Central memory CD8-positive, alpha-beta T cell (primary cell): ENCODE measurements at places on chromosomes 3 and 15.

DNA sequence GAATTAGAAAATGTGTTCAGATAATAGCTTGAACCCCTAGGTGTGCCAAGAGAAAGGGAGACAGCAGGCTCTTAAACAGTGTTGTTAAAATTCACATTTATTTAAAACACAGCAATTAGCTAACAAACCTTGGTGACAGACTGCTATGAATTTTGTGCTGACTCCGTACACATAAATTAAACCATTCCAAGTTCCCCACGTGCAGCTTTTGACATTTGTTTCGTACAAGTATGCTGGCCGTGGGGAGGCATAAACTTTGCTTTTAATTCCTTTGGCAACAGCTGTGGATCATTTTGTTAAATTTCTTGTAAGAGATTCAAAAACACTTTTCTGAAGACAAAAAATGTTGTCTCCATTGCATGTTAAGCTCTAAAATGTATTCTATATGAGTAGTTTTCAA is 465.3 kb downstream of the FGF12 start:
- DNase-seq = no peak

DNA sequence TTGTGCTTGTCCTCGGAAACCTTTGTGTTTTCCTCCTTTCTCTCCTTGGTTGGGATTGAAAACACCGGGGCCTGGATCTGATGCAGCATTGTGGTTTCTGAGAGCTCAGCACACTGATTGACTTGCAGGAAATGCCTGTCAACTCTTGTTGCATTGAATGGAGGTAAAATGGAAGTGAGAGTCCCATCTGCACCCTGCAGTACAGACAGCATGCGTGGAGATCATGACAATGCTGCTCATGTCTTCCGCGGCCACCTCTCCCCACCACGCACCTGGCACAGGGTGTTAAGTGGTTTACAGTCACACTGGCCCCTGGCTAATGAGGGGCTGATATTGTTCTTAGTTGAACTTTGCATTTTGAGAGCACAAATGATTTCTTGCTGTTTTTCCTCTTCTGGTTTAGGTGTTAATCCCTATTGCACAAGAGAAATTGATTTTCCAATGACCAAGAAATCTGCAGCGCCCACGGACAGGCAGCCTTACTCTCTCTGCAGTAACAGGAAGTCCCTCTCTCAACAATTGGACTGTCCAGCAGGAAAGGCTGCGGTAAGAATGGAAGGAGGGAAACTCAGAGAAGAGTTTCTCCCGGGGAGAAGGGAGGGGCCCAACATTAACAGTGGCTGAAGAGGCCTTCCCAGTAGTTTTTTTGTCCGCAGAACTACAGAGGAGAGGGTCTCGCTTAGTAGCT is 58.5 kb downstream of the STARD5 start:
- DNase-seq = no peak

GRCh38 chr3:151201051-151201730 is 1.8 kb downstream of the GPR171 start:
- DNase-seq = no peak

GRCh38 chr15:37204692-37205091 is 104.3 kb upstream of the MEIS2 start:
- no peak for DNase-seq

- no peak for DNase-seq
These were observed 485.2 kb upstream of the PROK2 start for GRCh38 chr3:72270072-72270681.

- no peak for DNase-seq
These were observed 132.3 kb upstream of the ABHD17C start for GRCh38 chr15:80562846-80563245.

GRCh38 chr3:156729460-156730179 is 55.2 kb downstream of the TIPARP start:
- no peak for DNase-seq

DNA sequence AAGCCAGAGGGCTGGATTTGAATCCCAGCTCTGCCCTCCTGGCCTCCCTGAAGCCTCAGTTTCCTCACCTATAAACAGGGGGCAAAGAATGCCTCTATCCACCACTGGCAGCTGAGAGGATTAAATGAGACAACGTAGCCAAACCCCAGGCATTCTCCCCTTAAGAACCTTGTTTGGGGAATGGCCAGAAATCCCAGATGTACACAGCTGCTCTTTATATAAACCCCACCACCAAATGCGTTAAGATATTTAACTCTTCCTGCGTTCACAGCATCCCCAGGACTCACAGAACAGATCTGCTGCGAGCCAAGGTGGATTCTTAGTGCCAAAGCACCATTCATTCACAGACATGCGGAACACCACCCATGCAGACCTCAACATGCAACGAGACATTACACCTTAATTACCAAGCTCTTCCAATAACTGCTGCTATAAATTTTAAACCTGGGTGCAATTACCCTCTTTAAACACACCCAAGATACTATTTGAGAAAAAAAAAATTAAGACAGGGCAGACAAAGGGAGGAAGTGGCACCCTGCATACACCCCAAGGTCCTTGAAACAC is 5.2 kb downstream of the TLE3 start:
- no peak for DNase-seq

DNA sequence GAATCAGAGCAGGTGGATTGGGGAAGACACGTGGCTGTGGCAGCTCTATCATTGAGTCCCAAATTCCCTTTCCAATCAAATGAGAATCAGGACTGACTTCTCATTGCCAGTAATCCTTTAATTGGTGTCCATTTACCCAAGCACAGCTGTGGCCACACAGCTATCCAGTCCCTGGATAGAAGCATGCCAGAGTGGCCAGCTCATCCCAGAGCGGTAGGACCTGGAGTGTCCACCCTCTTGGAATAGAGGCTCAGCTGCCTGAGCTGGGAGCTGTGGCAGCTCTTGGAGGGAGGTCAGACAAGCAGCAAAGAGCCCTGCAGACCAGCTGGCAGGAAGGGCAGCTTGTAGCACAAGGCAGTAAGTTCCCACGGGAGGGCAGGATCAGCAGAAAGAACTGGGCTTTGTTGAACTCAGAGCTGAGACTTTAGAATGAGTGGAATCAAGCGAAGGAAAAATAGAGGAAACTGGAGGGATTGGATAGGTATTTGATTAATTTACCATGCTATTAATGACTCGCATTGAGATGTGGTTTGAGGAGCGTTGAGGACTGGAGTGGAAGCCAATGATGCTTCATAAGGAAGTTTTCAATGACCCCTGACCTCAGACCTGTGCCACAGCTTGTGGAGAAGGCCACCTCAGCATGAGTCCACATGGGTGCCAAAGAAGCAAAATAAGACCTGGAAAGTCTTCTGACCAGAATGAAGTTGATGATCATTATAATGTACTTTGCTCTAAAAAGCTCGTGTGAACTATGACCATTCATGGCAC is 6.9 kb upstream of the ALPK3 start:
- no peak for DNase-seq

DNA sequence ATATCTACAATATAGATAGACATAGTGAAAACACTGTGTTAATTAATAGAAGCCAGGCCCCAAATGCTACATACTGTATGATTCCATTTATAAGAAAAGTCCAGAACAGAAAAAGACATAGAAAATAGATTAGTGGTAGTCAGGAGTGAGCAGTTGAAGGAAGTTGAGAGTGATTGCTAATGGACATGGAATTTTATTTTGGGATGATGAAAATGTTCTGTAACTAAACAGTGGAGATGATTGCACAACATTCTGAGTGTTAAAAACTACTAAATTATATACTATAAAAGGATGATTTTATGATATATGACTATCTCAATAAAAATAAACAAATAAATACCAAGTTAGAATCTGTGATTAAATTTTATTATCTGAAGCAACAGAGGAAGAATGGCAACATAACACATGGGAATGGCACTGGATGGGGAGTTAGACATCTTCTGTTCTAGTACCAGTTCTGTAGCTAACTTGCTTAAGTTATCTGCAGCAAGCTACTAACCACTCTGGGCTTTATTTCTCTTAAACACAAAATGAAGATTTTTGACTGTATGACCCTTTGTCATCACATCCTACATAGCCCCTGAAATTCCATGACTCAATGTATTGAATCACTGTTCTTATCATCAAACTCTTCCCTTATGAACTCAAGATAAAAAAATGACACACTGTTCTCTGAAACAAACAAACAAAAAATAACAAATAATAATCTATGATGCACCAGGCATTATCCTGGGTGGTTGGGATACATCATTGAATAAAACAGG is 612.7 kb downstream of the TBL1XR1 start:
- no peak for DNase-seq

DNA sequence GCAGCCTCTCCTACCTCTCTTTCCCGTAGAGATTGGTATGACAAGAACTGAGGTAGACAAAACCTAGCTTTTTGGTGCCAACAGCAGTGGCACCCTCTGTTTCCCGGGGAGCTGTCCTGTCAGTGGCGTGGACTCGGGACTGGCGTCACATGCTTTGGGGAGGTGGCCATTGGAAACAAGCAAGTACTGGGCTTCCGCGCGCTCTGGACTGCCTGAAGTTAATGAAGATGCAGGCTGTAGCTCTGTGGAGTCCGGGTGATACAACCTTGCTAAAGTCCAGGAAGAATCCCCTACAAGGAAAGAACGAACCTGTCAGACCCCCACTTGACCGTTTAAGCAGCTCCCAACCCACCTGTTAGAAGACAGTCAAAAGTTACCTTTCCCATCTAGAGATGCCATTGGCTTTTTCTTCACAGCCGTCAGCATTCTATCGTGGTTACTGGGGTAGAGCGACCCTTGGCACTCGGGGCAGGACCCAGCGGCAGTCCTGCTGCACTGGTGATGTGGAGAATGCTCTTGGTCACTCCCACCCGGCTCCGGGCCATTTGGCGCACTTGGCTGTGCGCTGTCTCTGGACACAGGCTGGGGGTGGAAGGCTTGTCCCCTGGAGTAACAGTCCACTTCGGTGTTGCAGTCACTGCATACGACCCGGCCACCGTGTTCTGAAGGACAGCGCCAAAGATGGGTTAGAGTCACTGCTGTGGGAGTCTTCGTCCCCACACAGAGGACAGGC is 120.5 kb downstream of the LRIG1 start:
- no peak for DNase-seq
